ENCODE measurements at places on chromosomes 2 and 18. TPM values are rescaled to one million over a fixed set of nuclear protein-coding genes. Genes with fewer than 3 reads are reported as not detected.

Gene CYBRD1
- 42.6 TPM for polyA plus RNA-seq

- DNase-seq: no peak
Observed at GRCh38 chr18:69895066-69896047, 52.3 kb downstream of the CD226 start.

- no peak for DNase-seq
Observed at GRCh38 chr2:230226051-230226551, 565 bp downstream of the SP140 start.

DNA sequence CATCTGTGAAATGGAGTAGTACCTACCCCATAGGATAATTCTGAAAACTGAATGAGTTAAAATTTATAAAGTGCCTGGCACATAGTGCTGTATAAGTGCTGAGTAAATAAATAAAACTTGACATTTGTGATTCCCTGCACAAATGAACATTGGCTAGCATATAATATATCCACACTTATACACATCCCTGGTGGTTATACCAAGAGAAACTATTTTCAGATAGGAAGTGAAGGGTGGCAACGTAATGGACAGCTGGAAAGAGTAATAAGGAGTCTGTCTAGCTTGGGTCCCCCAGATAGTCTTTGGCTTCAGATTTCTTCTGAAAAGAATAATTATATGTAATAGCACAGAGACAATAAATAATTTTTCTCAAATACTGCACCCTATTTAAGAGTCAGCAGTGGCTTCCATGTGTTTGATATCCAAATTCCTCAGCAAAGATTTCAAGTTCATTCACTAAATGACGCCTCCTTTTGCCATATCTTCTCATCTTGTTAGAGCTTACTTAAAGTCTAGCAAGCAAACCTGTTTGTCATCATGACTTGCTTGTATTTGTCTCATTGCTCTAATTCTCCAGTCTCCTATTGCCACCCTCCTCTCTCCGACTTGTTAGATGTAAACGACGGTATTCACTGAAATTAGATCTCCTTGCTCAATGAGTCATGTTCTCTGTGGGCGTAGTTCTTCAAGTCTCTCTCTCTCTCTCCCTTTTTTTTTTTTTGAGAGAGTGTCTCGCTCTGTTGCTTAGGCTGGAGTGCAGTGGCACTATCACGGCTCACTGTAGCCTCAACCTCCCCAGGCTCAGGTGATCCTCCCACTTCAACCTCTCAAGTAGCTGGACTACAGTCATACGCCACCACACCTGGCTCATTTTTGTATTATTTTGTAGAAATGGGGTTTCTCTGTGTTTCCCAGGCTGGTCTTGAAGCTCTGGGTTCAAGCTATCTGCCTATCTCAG, 8.7 kb upstream of the ADGRF3 start:
- no peak for DNase-seq

Gene PDE11A
- not detected for polyA plus RNA-seq

GRCh38 chr2:54030396-54030741, 59.6 kb upstream of the PSME4 start:
- DNase-seq: no peak

- DNase-seq: no peak
Observed at GRCh38 chr18:12820506-12820905, 63.5 kb downstream of the PTPN2 start.

DNA sequence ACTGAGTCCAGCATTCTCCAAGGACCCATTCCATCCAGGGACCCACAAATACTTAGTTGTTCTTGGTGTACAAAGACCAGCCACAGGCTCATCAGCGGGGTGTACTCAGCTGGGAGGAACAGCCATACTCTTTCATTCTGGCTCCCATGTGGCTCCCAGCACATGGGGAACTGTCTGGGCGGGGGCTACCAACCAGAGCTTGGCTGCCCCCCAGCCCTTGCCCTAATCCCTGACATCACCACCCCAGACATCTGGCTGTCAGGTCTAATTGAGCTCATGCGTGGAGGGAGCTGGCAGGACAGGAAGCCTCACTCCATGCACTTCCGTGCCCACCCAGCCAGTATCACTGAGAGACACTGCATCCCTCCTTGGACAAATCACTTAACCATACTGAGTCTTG, 283.6 kb downstream of the DYSF start:
- DNase-seq: no peak

Gene NFATC1
- polyA plus RNA-seq: 1.6 TPM

- DNase-seq: no peak
Observed at GRCh38 chr2:134457765-134458472, 204.0 kb downstream of the MGAT5 start.

- no peak for DNase-seq
Observed at GRCh38 chr2:68809324-68810240, 61.6 kb downstream of the BMP10 start.

GRCh38 chr18:25862881-25863600, 227.4 kb downstream of the SS18 start:
- no peak for DNase-seq

DNA sequence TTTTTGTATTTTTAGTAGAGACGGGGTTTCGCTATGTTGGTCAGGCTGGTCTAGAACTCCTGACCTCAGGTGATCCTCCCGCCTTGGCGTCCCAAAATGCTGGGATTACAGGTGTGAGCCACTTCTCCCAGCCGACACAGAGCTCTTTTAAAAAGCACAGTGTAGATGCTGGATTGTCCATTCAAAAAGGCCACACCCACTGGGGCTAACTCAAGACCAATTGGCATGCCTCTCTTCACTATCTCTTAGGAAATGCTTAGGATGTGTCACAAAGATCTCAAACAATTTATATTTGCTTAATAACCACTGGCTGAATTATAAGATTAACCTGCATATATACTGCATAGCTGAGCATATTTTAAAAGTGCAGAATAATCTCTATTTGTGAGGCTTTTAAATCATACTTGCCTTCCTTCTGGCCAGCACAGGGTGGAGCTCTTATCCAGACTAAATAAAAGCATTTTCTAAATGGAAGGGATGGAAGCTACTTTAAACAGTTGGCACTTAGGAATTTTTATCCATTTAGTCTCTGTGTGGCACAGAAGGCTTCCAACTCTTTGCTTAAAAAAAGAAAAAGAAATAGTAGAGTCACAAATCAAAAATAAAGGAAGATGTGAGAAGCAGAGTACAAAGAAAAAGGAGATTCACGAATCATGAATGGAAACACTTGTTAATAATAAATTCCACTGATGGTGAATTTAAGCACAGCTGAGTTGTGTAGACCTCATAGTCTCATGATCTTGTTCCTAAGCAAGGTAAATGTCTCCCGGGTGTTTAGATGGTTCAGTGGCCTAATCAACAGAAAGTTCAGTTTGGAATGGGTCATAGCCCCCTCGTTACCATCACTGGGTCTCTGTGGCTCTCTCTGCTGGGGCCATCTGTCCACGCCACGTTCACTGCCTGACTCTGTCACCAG, 22.4 kb downstream of the CRYGD start:
- no peak for DNase-seq

DNA sequence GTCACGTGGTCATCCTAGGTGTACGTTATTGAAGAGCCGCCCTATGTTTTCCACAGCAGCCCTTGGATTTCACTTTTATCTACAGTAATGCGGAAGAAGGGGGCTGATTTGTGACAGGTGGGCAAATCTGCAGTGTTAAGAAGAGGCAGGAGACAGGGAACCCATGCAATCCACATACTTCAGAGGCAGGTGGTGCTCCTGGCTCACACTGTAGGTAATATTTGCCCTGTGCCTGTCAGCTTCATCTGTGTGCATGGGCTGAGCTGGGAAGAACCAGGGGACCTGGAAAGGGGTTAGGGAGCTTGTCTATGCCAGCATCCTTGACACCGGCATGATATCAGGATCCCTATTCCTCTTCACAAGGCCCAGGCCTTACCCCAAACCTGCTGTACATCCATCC, 183.9 kb downstream of the SH3RF3 start:
- DNase-seq: no peak

GRCh38 chr18:70781860-70782453, 493.1 kb downstream of the SOCS6 start:
- DNase-seq: no peak

DNA sequence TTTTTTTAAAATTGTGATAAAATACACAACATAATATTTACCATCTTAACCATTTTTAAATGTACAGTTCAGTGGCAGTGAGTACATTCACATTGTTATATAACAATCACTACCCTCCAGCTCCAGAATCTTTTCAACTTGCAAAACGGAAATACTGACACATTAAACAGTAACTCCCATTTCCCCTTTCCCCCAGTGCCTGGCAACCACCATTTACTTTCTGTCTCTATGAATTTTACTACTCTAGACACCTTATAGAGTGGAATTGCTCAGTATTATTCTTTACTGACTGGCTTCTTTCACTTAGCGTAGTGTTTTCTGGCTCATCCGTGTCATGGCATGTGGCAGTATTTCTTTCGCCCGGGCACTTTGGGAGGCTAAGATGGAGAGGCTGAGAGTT, 32.6 kb downstream of the FASTKD2 start:
- DNase-seq: no peak

Gene BBS5
- polyA plus RNA-seq: 0.92 TPM

Gene THUMPD2
- 4.6 TPM for polyA plus RNA-seq

DNA sequence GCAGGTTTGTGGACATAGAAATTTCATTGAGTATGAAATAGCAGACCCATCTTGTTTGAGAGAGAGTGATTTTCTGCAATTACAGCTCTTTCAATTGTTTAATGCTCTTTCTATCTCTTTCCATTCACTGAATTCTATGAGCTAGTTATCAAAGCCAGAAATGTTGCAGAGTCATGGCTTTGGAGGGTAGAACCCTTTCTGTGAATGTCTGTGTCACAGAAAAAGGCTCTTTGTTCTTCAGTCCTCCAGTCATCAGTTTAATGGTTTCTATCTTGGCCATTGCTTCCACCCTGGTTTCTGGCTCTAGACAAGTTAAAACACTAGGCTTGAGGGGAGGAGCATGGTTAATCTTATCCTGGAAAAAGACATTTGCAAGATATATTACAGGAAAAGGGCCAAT, 655.0 kb downstream of the STK39 start:
- DNase-seq: no peak

DNA sequence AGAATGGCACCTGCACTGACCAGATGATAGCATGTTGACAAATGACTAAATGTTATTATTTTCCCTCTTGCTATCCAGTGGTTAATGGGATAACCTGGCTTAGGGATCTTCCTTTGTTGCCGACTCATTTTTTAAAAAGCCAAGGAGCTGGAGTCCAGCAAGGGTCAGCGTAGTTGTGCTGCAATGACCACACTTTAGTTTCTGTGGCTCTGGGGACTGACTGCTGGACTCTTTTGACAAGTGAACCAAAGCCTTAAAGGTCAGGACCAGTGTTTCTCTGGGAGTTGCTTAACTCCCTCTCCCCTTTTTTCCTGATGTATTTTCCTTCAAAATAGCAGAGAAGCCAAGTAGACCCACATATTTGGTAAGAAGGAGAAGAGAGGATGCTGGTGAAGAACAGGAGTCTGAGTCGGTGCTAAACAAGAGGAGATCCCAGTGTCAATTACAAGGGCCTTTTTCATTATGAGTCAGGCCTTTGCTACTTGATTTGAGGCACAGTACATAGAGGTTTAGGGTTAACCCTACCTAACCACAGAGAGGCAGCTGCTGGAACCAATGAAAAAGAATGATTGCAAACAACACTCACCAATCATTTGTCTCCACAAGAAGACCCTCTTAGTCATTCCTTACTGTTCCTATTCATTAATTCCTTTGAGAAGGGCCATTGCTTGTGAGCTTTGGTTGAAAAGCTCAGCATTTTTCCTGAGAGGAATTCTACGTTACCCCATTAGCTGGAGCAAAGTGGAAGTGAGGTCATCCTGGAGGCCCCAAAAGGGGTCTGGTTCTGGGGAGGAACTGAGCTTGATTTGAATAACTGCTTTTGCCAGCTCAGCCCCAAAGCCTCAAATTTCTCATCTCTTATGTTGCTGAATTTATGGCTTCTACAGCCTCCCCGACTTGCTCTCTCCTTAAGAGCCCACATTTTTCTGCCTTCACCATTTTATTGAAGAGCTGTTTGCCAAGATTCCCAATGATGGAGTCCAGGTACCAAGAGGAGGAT, 137.6 kb upstream of the HNMT start:
- DNase-seq: no peak

DNA sequence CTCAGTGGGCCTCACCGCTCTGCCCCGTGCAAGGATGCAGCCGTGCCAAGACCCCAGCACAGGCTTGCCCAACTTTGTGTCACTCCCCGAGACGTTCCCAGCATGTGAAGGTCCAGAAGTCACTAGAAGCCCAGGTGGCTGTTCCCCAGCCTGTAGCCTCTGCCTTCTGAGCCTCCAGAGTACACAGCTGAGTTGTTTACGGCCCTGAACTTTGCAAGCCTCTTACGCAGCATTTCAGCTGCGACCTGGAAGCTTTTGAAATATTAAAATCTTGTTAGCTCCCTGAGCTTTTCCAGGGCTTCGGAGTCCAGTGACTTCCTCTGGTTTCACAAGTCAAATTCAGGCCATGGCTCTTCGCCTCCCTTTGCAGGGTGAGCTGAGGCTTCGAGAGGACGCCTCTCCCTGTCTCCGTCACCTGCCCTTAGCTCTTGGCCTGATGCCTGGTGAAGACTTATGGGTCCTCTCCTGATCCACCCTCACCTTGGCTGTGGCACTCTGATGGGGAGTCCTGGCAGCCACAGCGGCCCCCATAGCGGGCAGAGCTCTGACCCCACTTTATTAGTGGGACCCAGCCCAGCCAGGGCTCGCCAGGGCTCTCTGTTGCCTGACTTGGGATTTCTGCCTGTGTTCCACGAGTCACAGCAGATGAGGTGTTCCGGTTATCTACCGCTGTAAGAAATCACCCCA, 76.5 kb upstream of the HPCAL1 start:
- peak; percentile 66 for DNase-seq

DNA sequence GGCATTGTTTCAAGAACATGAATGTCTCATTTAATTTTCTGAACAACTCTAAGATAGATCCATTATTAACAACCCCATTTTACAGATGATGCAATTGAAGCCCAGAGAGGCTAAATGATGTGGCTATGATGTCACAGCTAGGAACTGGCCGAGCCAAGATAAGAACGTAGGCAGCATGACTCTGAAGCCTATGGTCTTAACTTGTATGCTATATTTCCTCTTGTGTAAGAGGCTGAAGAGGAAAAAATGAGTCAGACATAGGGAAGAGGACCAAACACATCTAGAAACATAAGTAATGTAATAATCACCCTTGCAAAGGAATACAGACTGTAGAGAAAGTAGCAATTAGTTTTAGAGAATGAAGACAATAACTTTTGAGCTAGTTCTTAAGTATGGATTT, 416.8 kb downstream of the FIGN start:
- no peak for DNase-seq

Gene TNFAIP6
- 1.4 TPM for polyA plus RNA-seq

Gene IL1RL1
- polyA plus RNA-seq: 3.0 TPM

Gene SLC11A1
- polyA plus RNA-seq: 1.2 TPM

DNA sequence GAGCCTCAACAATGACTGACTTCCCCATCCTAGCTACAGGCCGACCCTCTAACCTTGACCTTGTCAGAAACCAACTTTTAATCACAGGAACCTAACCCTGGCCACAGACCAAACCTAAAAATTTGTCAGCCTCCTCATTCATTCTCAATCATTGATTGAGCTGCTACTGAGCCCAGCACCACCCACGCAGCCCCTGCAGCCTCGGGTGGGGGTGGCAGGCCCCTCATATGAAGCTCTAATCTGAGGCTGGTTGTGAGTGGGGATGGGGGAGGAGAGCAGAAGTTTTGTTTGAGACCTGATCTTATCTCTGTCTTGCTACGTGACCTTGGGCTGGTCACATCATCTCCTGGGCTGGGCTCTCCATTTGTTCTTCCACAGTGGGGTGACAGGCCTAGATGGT, 99.5 kb upstream of the EPAS1 start:
- no peak for DNase-seq

Measured in sigmoid colon (tissue), 7 donors.